ENCODE measurements at places on chromosomes 3 and 15.

GRCh38 chr15:70252951-70253320 lies 155.2 kb upstream of the TLE3 start:
- no peak for DNase-seq

DNA sequence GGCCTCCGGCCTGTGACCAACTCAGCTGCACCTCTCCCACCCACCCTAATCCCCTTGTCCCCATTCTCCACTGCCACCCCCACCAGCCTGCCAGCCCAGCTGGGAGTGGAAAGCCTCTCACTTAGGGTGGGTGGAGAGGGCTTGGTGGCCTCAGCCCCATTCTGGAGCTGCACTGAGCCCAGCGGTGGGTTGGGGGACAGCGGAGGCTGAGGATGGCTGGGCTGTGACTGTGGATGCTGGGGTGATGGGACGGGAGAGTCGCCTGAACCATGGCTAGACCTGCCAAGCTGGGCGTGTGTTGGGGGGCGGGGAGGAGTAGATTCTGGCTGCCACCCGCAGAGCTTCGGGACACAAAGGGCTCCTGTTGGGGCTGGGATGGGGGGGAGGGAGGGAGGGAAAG lies 1.8 kb downstream of the CLCN2 start:
- no peak for DNase-seq

GRCh38 chr3:48820612-48821324 lies 26.9 kb downstream of the PRKAR2A start:
- no peak for DNase-seq

- DNase-seq = no peak
These were observed 87.3 kb downstream of the PGPEP1L start for GRCh38 chr15:98920091-98920880.

- DNase-seq = no peak
These were observed 211.9 kb downstream of the SV2B start for GRCh38 chr15:91311986-91312385.

- DNase-seq = no peak
These were observed 92.1 kb downstream of the DTWD1 start for GRCh38 chr15:49712846-49713450.

- DNase-seq = no peak
These were observed 1.2 kb downstream of the EIF1B start for GRCh38 chr3:40310705-40311104.

DNA sequence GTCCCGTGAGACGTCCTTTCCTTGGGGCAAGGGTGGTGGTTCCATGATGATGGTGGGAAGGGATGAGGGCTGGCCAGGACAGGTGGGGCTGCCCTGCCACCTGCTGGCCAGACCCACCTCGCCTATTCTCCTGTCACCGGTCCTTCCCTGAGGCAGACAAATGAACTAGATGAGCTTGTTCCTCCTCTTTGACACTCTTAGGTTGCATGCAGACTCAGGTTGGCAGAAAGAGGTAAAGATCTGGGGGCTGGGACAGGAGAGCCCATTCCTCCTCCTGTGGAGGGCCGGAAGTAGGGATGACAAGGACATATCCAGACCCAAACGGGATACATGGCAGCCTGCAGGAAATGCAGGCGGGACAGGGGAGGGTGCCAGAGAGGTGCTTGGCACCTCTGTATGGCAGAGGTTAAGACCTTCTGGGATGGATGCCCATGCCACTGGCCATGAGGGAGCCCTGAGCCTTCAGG lies 38.6 kb downstream of the ACSBG1 start:
- DNase-seq = no peak

GRCh38 chr3:196377321-196377720 lies 39.1 kb upstream of the TM4SF19 start:
- no peak for DNase-seq

GRCh38 chr3:152508705-152509104 lies 240.0 kb downstream of the MBNL1 start:
- no peak for DNase-seq

DNA sequence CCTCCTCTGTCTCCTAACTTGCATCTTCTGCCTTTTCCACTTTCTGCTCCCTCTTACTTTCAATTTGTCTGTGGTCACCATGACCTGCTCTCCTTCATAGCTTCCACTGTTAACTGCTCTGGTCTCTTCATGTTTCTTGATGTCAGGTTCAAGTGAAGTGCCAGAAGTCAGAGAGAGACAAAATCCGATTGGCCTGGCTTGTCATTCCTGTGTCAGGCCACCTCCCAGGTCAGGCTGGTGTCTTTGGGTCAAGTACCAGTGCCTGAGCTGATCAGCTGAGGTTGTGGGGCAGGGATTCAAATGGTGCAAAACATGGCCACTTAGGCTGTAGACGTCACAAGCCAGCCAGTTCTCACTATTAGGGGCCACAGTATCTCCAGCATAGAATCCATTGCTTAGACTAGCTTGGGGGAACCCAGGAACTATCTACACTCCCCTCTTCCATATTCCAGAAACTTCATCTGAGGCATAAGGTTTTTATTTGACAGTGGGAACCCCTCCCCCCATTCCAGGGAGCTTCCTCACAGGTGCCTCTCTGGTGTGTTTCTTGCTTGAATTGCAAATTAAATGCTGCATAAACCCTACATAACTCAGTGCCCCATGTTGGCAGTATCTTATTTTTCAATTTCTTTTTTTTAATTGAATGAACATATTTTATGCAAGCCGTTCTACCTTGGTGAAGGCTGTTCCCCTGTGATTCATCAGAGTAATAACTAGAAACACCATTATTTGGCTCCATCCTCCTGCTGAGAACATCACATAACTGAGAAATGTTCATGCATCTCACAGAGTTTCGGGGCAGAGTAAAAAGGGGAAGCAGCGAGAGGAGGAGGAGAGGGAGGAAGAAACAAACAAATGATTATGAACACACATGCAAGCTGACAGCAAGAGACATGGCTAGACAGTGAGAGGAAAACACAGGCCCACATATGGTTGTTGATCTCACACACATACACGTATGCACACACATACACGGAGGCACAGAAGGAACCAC lies 175.8 kb downstream of the TLE3 start:
- no peak for DNase-seq

GRCh38 chr15:90981681-90982080 lies 12.7 kb downstream of the PRC1 start:
- no peak for DNase-seq

DNA sequence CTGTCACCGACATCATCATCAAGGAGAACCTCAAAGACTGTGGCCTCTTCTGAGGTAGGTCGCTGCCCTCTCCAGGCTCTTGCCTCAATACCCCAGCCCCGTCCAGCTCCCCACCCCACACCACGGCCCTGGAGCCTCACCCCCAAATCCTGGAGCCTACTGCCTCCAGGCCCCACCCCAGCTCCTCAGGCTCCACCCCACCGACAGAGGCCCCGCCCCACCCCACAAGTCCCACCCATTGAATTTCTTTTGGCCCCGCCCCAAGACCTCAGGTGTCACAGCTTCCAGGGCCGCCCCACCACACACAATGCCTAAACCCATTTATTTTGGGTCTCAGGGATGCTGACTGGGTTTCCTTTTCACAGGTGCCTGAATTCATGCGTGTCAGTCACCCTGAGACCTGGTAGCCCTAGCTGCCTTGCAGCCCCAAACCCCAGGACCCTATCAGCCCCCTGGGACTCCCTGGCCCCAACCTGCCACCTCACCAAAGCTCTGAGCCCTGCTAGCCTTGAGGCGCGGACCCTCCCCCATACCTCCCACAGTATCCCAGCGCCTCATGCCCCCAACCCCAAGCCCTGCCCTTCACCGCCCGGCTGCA lies 3.6 kb downstream of the GNAT1 start:
- DNase-seq = no peak

DNA sequence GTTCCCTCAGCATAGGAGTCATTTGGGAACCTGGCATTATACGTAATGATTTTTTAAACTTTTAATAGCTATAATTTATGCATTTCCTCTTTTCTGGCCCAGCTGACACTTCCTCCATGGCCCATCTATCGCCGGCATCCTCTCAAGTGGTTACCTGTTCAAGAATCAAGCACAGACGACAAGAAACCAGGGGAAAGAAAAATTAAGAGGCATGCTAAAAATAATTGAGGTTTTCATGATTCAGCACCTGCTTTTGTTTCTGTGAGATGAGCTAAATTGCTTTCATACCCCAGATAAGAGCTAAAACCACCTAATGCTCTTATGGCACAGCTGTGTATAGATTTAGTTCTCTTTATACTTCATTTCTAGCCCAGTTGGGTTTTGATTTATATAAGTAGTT lies 1.7 kb downstream of the SPCS1 start:
- no peak for DNase-seq

GRCh38 chr15:63044645-63045464 lies 2.3 kb downstream of the TPM1 start:
- no peak for DNase-seq

GRCh38 chr15:68421798-68422402 lies 10.1 kb downstream of the ITGA11 start:
- DNase-seq = no peak

GRCh38 chr15:90099868-90100831 lies 2.1 kb downstream of the IDH2 start:
- no peak for DNase-seq

DNA sequence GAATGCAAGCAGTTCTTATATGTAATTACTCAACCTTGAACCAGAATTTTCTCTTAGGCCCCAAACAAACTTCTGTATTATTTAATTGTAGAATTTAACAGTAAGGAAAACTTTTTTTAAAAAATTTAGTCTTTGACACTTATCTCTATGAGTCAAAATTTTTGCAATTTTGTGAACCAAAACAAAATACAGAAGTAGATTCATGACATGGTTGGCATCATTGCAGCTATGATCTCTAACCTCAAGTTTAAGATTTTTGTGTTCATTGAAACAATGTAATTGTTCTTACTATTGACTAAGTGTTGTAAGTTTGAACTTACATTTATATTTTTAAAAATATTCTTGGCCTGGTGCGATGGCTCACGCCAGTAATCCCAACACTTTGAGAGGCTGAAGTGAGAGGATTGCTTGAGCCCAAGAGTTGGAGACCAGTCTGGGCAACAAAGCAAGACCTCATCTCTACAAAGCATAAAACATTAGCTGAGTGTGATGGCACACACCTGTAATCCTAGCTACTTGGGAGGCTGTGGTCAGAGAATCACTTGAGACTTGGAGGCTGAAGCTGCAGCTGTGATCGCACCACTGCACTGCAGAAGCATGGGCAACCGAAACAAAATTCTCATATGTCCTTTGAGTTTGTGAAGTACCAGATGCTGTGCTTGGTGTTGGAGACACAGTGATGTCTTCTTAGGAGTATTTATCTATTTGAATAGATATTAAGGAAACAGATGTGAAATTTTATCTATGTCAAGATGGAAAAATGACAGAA lies 39.7 kb downstream of the STT3B start:
- DNase-seq = no peak

- no peak for DNase-seq
These were observed 17.3 kb upstream of the BSN start for GRCh38 chr3:49536875-49537533.

DNA sequence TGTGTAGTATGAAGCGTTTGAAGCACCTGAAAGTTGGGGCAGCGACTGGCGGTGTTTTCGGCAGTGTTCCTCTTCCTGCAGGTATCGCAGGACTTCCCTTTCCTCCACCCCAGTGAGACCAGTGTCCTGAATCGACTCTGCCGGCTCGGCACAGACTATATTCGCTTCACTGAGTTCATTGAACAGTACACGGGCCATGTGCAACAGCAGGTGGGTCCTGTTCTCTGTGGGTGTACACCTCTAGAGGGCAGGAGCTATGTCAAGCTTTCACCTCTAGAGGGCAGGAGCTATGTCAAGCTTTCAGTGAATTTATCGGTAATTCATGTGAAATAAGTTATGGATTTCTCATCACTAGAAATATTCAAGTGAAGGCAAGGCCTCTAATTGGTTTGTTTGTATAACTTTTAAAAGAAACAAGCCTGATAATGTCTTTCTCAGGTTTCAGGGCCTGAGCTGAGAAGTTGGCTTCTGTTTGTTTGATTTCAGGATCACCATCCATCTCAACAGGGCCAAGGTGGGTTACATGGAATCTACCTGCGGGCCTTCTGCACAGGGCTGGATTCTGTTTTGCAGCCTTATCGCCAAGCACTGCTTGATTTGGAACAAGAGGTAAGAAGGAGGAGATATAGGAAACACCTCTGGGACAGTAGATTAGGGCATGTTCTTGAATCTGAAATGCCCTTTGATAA lies 5.3 kb downstream of the TUBGCP4 start:
- DNase-seq = no peak

DNA sequence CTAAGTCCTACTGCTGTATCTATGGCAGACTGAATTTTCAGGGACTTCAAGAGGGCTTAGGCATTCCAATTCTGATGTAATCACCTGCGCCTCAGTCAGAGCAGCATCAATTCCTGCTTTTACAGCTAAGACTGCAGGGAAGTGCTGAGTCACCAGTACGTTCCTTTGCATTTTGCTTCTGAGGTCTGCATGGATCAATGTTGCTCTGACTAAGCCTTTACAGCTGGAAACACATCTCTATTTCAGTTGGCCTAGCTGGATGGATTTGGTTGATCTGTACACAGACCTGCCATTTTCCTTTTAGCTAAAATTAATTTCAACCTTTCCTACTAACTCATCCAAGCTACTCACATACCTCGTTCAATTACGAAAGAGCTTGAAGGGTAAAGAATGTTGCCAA lies 51.3 kb downstream of the ETV5 start:
- peak; percentile 83 for DNase-seq

GRCh38 chr15:39330061-39330460 lies 250.8 kb upstream of the THBS1 start:
- DNase-seq = no peak

DNA sequence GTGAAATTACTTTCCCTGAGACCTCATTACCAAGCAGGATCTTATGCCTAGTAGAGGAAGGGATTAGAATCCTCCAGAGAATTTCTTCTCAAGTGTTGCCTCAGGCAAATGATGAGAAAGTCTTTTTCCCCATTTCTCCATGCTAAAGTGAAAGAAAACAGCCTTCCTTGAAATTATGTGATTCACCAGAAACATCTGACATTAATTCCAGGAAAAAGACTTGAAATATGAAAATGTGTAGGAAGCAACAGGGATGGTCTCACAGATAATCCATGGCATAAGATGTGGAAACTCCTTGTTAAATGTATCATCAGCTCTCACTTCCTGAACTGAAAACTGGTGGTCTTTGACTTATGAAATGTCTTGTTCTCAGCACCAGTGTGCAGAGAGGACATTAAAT lies 17.9 kb upstream of the ABI3BP start:
- DNase-seq = peak; percentile 58

DNA sequence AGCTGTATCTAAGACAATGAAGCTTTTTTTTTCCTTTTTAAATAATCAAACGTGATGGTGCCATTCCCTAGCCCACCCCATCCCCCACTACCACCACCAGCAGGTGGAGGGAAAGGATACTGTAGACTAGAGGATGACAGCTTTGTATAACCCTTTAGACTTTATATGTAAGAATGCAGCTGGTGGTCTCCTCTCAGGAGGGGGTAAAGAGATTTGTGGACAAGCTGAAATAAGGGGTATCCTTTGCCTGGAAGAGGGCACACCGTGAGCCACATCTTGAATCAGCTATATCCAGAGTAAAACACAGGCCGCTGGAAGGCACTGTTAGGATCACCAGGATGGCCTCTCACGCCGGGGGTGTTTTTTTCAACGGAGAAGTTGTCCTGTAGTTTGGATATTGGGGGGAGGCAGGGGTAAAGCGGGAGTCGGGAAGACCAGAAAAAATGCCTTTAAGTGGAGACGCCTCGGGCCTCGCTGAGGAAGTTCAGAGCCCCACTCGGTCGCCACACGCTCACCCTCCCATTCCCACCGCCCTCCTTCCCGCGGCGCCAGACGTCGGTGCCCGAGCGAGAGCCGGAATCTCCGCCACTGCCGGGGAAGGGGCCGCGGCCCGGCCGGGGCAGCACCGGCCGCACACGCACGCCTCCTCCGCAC lies 986 bp downstream of the KPNA4 start:
- no peak for DNase-seq

- DNase-seq = no peak
These were observed 403.3 kb downstream of the TBC1D5 start for GRCh38 chr3:17339132-17339575.
